ENCODE measurements at places on chromosomes 3 and 15.
A peak's percentile ranks its signal among the peaks of the same experiment; 100 is the strongest.

DNA sequence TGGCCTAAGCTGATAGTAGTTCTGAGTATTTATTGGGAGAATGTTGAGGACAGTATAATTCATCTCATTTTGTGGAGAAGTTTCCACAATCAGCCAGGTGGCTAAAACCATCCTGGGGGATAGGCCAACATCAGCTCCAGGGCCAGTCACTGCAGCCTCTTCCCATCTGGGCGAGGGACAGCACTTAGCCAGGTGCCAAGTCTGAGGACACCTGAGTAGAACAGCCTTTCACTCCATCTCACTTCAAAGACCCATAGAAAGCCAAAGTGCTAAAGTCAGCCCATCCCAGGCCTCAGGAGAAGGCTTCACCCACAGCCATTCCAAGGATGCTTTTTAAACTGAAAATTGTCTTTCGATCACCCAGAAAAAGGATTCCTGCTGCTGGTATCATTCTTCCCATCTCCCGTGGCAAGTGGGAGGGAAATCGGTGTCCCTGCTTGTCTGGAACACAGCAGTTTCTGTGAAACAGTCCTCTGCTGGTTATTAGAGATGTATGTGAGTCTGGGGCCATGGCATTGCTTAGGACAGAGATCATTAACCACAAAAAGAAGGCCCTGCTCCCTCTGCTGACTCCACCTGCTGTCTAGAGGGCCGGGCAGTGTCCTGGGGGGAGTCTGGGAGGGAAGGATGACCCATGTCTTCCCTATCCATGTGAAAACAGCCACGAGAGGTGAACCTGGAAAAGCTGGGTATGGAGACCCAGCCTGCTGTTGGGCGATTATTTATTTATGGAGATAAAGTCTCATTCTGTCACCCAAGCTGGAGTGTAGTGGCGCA, 9.6 kb downstream of the CALML4 start:
- DNase-seq = no peak

DNA sequence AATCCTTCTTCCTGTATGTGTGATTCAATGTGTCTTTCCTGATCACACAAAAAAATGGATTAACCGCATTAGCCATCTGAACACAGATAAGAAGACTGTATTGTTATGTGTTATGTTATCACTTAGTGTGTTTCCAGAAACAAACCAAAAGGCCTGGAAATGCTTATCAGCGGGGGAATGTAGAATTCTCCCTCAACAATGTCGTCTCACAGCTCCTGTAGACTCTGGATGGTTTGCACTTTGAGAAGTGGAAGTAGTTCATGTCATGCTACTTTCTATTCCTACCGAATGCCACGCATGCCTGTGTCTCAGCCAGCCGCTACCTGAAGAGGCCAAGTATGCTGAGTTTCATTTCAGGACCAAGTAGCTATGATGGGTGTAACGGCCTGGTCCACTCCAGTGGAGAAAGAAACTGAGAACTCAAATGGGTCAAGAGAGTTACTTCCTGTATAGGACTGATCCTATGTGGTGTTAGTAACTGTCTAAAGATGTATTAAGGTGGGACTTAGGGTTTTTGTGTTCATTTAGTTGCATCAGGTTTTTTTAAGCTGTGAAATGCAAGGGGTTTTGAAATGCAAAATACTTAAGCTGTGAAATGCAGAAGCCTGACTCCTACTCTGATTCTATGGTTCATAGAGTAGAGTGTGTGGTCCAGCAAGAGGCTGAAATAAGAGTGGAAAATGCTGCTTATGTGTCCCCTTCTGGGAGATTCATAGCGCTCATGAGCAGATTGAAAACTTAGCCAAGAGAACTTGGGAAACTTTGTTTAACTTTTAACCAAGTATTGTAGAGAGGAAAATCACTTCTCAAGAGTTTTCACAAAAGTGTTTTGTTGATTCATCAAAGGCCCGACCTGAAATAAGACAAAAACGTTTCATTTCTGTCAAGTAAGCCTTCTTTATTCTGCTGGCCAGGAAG, 118.5 kb upstream of the LMOD3 start:
- no peak for DNase-seq

- no peak for DNase-seq
These were observed 74.9 kb downstream of the DAPK2 start for GRCh38 chr15:63971427-63971805.

GRCh38 chr3:41751597-41751996, 210.3 kb downstream of the ULK4 start:
- no peak for DNase-seq

DNA sequence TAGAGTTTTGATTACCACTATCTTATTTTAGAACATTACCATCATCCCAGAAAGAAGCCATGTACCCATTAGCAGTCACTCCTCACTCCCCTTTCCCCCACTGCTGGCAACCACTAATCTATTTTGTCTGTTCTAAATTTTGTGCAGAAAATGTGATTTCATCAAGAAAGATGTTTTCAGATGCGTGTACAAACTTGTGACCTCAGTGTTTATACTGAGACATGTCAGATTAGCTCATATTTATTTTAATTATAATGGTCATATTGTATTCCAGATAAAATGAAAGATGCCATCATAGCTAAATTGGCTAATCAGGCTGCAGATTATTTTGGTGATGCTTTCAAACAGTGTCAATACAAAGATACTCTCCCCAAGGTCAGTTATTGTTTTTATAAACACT, 27.8 kb downstream of the PDCD6IP start:
- DNase-seq = no peak

DNA sequence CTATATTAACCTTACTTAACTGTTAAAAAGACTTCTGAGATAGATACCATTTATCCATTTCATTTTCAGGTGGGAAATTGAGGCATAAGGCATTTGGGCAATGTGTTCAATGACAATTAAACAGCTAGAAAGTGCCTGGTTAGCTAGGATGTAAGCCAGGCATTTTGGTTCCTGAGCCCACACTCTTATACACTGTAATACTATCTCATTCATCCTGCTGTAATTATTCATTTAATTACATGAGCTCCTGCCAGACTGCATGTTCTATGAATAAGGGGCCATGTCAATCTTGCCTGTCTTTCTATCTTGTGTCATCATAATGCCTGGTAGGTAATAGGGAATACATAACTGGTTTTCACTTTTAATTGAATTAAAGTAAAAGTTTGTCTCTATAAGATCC, 74.0 kb downstream of the RBMS3 start:
- DNase-seq = no peak

GRCh38 chr15:85598219-85598618, 196.5 kb downstream of the KLHL25 start:
- no peak for DNase-seq

DNA sequence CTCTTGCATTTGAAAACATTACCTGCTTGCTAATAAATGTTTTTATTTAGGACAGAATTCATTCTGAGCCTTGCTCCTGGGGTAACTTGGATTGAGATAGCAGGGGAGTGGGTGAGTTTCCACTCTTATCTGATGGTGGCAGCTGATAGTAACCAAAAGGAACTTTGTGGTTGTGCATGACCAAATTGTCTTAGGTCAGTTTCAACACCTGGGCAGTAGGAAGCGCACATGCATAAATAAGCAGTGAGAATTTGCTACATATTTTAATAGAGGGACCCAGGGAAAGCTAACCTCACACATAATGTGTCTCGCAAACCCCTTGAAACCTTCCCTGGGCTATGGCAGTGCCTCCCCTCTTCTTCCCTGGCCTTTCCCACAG, 65.4 kb upstream of the XCR1 start:
- DNase-seq = no peak

DNA sequence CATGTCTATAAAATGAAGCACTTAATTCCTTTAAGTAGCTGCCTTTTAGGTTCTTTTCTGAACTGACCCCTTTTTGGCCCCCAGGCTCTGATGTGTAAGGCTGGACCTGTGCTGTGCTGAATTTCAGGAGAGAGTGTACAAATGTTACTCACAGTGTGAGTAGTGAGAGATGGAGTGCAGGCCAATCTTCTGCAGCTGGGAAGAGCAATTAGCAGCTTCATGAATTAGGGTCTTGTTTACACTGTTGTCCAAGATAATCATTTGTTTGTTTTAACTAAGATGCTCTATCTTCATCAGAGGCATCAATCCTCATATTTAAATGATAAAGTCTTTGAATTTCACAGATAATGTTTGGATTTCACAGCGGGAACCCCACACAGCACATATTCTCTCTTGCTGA, 19.4 kb downstream of the ARPP21 start:
- DNase-seq = no peak

GRCh38 chr15:73176598-73176997, 124.3 kb downstream of the NEO1 start:
- DNase-seq = no peak

DNA sequence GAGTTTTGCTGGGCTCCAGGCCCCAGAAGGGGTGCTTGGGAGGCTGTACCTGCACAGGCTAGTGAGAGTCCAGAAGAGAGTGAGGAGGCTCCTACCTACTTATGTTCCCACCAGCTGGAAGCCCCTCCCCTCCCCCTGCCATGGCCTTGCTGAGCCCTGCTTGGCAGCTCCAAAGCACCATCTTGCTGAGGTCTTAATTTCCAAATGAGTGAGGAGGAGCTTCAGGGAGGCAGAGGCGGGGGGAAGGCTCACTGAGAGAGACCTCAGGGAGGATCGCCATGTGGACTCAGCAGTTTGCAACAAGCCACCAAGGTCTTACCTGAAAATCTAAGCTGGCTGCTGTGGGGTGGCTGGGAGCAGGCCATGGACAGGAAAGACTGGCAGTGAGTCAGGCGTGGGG, 8.7 kb upstream of the CACNA2D2 start:
- no peak for DNase-seq

DNA sequence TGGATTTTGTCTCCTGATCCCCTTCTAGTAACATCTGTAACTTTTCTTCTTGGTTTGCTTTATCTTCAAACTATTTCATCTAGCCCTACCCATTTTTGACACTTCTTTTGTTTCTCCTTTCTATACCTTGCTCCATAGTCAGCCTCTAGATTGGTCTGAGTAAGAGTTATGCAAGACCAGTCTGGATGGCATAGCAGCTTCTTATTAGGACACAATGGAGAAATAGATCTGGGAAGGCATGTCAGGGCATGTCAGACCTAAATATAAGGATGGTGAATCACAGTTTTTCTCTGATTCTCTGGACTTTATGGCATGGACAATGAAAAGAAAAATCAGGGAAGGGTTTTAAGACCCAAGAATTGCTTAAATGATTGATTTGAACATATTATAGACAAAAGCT, 452.5 kb downstream of the RAP2B start:
- no peak for DNase-seq

DNA sequence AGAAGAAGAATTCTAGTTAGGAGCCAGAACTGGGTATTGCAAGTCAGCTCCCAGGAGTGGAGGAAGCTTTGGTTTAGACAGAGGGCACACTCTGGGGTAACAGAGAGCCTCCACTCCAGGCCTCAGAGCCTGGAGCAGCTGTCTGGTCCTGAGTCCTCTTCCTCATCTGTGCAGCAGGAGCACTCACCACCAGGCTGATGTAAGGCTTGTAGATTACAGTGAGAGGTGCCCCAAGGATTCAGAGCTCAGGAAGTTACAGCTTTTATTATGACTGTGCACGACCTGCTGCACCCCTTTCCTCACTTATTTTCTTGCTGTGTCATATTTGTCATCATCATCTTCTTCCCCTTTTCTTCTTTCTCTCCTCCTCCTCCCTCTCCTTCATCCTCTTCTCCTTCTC, 210.4 kb downstream of the ATP10A start:
- no peak for DNase-seq

DNA sequence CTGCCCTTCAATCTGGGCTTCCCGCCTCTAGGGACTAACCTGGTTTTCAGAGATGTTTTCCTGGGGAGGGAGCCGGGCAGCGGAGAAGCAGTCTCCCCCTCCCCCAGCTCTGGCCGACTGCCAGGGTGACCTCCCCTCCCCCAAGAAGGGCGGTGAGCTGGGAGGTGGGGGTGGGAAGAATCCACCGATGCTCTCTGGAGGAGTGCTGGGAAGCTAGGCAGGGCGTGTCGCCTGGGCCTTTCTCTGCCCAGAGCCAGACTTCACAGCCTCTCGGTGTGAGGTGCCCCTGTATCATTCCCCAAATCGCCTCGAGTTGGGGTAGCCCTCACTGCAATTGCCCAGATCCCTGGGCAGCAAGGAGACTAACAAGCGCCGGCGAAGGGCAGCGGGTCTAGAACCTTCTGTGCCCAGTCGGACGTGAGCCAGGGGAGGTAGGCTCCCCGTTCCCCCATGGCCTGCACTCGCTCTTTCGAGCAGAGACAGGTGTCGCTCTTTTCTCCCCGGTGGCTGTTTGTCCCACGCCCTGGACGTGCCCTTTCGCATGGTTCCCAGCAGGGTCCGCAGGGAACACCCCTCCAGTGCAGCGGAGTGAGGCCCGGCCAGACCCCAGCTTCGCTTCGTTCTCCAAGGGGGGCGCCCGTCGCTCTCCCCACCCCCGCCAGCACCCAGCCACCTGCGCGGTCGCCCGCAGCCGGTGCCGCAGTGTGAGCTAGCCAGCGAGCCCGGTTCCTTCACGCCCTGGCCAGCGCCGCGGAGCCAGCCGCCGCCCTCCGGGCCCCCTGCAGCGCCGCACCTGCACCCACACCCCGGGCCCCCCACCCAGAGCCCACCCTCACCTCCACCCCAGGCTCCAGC, 1.1 kb downstream of the RAB6B start:
- DNase-seq = no peak

DNA sequence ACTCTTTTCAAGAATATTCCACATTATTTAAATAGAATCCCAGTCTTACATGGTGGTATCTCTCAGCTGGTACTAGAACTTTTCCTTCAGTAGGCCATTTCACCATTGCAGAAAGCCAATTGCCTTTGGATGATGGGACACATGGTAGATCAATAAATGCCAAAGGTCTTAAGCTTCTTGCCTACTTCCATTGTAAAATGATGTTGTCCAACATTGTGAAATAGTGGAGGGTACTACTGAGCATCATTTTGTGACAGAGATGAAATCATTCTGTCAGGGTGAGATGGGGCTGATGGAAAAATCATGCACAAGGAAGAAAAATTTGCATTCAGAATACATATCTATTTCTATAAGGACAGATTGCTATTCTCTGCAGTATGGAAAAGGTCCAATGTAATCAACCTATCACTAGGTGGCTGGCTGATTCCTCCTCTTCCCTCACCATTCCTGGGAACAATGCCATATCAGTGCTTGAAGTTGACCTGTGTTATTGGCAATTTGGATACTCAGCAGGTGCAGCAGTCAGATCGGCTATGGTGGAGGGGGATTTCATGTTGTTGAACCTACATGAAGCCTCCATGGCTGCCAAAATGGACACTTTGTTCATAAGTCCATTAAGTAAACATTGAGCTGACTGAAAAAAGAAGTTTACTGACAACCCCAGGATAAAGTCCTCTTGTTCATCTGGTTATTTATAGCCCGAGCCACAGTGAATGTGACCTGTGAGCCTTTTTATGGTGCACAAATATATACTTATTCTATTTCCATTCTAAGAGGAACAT, 596.9 kb upstream of the ARPP21 start:
- no peak for DNase-seq

GRCh38 chr3:133038089-133038730, at the start of gene TMEM108:
TSS of gene TMEM108 (plus strand) at chr3:133038391.
- DNase-seq = peak; percentile 8

DNA sequence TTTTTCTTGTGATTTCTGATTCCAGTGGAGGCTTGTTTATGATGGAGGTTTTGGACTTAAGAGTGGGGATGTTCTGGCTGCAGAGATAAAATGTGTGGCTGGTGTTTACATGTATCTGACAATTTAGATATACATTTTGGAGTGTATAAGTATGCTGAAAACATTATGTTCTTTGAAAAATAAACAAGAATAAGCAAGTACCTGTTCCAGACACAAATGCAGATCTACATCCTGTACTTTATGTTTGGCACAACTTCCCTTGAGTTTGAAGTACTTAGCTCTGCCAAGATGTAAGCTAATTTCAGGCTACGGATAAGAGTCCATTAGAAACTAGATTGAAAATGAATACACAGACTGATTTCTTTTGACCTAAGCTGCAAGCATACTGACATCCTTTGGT, 277.2 kb downstream of the CHST2 start:
- DNase-seq = no peak
